ENCODE measurements at places on chromosomes 6 and 20.

DNA sequence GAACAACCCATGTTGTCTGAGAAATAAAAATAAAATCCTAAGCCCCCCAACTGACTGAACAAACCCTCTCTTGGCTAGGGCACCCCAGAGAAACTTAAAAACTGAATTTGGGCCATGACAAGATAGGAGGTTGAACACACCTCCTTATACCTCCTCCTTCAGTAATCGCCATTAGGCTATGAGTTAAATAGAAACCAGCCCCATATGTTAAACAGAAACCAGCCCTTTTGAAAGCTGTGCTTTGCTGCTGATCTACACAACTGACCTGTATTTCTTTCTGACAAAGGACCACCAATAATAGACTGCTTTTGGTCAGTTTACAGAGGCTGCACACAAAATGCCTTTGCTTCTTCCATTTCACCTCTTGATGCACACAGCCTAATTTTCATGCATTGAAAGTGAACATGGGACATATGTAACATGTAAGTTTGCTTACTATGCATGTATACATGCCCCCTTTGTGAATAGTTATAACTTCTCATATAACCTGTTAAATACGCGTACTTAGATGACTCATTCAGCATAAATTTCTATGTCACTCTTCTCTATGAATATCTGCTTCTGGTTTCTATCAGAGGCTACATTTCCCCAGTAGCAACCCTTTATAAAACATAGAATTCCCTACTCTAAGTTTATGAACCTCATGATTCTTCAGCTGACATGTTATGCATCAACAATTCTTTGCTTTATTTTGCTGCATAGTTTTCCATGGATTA, 462.9 kb downstream of the COL12A1 start:
- DNase-seq, result no peak

DNA sequence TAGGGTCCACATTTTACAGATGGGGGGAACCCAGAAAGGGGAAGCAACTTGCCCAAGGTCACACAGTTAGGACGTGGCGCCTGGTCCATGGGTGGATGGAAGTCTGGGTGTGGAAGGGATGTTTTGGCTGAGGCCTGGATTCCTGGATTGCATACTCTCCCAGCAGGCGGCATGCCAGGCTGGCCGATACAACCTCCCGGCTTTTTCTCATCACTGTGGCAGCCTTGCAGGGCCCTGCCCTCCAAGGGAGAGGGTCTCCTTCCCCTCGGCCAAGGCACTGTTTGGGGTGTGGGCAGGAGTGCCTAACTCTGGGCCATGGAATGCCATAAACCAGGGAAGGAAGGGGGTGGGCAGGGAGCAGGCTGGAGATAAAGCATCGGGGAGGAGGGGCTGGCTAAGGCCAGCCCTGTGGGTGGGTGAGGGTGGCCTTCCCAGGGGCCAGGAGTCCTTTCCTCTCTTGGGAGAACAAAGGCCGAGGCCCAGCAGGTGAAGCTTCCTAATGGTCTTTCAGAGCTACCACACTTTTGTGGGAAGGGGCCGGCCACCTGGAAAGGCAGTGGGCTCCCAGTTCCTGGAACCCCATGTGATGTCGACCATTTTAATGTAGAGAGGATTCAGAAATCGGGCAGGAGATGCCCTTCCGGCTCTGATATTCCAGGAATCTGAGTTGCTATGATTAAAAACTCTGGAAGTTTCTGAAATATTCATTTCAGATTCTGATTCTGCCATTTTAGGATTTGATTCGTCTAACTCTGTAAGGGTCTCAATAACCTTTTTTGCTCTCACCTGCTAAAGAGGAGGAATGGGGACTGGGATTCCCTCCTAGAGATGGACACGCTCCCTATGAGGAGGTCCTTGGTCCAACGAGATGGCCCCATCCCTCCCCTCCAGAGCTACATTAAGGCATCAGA, 4.2 kb downstream of the FOXS1 start:
- no peak for DNase-seq

DNA sequence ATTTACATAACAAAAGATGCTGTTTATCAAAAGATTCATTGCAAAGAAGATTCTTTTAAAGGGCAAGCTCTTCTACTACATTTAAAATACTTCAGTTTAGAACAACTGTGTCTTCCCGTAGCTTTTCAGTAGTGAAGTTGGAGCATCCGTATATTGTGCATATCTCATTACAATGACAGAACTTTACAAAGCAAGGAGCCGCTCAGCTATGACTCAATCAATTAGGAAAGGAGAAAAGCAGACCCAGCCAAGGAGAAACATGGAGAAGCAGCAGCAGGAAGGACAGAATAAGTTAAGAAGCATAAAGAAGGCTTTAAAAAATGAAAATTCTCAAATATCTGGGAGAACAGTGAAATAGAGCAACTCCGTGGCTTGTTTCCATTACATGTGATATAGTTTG, 132.6 kb upstream of the SMLR1 start:
- no peak for DNase-seq

DNA sequence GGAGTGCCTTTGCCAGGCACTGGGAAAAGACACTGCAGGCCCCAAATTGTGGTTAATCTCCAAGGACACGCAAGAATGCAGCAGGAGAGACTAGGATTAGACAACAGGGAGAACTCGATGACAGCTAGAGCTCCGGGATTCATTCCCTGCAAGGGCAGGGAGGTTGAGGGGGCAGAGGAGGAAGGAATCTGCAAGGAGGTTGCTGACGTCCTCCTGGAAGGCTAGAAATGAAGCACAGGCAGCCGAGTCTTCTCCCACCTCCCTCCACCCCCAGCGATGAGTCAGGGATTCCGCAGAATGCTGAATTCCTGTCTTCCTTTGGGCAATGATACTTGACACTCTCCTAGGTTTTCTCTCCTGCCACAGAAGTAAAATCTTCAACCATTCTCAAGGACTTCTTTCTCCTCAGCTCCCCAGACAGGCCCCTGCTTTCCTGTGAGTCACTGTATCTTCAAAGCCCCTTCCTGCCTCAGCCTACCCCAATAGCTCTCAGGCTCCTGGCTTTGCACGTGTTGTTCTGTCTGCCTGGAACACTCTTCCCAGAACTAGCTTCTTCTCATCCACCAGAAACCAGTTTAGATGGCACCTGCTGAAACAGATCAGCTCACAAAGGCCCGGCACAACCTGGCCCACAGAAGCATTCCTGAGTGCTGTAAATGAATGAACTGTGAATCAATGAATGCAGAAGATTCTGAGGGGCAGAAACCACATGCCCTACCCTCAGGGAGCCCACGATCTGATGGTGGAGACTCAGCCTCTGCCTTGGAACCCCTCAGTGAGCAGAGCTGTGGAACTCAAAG, 85.6 kb downstream of the MRPL14 start:
- no peak for DNase-seq

GRCh38 chr20:47319517-47320252, 36.8 kb downstream of the ZMYND8 start:
- no peak for DNase-seq

DNA sequence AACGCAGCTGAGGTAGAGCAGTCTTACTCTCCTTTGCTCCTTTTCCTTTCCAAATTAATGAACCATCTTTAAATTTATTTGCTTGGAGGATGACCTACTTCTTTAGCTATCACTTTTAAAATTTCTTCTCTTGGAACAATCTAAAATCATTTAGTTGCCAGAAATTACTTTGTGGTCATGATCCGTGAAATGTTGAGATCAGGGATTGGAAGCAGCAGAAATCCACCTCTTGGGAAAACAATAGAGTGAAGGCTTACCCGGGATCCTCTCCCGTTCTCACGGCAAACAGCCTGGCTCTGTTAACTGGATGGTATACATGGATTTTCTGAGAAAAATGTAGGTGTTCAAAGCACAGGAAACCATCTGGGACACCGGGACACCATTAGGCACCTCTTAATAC, 7.7 kb downstream of the AKAP12 start:
- no peak for DNase-seq

- no peak for DNase-seq
These were observed 46.8 kb downstream of the ELOVL5 start for GRCh38 chr6:53301801-53302537.

GRCh38 chr6:18165751-18166150, 10.5 kb downstream of the KDM1B start:
- no peak for DNase-seq

DNA sequence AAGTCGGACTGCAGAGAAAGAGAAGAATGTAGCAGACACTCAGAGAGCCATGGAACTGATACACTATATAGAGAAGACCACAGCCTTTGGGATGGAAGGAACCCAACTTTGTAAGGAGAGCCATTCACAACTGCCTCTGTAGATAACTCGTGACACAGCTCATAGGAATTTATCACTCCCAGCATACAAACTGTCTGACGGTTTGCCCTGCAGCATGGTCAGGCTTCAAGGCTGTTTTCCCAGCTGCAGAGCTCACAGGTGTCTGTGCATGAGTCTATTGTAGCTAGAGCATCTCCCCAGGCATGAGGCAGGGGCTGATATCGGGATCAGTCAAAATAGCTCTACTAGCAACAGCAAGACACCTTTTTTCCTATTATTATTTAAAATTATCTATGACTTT, 130.5 kb upstream of the DTNBP1 start:
- no peak for DNase-seq

DNA sequence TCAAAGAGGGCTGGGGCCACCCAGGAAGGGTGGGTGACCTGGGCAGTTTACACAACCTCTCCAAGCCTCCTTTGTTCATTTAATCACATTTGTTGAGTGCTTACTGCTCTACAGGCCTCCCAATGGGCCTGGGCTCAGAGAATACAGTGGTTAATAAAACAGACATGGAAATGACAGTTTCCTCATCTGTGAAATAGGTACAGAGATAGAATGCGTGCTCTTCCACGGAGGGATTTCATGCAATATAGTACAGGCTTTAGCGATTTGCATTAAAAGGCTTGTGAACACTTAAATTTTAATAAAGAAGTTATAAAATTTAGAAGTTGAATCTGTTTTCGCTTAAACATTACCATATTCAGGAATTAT, 802 bp upstream of the FERMT1 start:
- DNase-seq, result no peak

- no peak for DNase-seq
These were observed 61.5 kb downstream of the KCNS1 start for GRCh38 chr20:45039475-45039820.

GRCh38 chr6:84136364-84137050, 90.9 kb downstream of the CEP162 start:
- no peak for DNase-seq

DNA sequence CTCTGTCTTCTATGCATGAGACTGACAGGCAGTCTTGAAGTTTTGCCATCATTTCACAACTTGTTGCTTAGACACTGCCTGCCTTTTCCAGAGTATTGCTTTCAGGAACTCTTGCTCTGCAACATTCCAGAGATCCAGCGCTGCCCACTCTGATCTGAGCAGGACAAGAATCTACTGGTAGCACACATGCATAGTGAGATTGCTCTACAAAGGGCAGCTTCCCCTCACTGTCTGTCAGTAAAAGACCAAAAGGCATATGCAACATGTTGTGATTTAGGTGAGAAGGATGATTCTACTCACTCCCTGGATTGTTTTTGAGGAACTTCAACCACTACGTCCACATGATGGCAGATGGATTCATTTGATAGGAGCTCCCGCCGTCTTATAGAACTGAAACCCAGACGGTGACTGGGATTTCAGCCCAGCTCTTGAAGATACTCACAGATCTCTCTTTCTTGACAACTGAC, 259.1 kb downstream of the ARID1B start:
- no peak for DNase-seq

DNA sequence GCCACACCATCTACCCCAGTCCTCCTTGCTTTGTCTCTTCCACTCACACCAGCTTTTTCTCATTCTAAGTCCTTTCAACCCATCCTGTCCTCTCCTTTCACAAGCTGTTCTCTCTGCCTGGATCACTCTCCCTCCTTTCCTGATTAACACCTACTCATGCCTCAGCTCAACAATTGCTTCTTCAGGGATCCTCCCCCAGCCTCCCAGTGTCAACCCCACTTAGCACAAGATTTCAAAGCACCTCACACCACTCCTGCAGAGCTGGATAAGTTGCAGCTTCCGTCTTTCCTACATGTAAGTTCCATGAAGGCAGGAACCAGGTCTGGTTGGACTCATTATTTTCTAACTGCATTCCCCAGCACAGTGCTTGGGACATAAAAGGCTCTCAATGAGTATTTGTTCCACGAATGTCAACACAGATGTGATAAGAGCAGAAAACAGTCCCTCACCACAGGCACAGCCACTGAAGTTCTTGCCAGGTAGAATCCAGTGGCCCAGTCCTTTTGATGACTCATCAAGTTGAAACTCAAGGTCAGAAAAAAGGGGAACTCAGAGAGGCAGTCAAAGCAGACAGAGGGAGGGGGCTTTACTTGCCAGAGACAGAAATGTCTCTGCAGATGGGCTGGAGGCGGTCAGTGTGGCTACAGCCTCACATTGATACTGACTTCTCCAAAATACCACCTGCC, 193.4 kb upstream of the PRDM1 start:
- no peak for DNase-seq

DNA sequence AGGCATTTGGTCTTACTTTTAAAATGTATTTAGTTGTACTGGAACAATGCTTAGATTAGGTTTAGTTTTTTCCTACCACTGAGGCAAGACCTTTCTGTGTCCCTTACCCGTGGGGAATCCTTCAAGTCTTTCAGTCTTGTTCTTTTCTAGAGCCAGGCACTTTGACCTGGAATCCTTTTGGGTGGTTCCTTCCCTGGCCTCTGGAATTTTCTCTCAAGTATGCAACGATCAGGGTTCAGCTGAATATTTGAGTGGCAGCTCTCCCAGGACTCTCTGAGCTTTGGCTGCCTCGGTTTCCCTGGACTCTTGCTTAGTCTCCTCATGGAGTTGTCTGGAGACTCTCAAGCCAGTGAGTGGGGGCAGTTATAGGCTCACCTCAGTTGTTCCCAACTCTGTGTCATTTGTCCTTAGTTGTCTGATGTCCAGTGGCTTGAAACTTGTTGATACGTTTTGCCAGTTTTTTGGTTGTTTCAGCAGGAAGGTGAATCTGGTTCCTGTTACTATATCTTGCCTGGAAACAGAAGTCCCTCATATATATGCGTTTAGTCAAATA, 118.1 kb downstream of the QKI start:
- DNase-seq, result no peak

- DNase-seq, result no peak
These were observed 834 bp upstream of the CTSZ start for GRCh38 chr20:59007665-59008511.

GRCh38 chr20:36541227-36541767, at the start of gene MYL9:
TSS of gene MYL9 (plus strand) at chr20:36541519. CDS start at chr20:36544885, 3,366 bp downstream.
- no peak for DNase-seq

DNA sequence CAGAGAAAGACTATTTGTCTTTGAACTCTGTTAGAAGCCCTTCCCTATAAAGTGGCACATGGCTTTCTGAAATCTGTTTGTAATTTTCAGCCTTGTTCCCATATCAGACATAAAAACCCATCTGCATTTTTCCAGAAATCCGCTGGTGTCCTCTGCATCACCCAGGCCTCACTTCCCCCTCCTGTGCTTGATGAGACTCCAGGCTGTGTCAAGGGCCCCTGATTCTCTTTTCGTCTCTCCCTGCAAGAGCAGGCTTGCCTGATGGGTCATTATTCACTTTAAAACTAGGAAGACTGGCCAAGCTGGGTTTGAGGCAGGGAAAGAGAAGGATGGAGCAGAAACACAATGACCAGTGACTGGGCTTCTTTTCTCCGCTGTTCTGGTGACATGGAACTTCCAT, 10.6 kb upstream of the PROKR2 start:
- DNase-seq, result no peak

All from activated T-helper 1 cell treated with Interleukin-2 at 50 U/mL for 16 hours (primary cell).